Kidney epithelial cell (primary cell): ENCODE measurements at places on chromosomes 2 and 18. TPM values are rescaled to one million over a fixed set of nuclear protein-coding genes. Genes with fewer than 3 reads are reported as not detected.

GRCh38 chr2:216219861-216220260, 110.7 kb downstream of the XRCC5 start:
- DNase-seq, result no peak

DNA sequence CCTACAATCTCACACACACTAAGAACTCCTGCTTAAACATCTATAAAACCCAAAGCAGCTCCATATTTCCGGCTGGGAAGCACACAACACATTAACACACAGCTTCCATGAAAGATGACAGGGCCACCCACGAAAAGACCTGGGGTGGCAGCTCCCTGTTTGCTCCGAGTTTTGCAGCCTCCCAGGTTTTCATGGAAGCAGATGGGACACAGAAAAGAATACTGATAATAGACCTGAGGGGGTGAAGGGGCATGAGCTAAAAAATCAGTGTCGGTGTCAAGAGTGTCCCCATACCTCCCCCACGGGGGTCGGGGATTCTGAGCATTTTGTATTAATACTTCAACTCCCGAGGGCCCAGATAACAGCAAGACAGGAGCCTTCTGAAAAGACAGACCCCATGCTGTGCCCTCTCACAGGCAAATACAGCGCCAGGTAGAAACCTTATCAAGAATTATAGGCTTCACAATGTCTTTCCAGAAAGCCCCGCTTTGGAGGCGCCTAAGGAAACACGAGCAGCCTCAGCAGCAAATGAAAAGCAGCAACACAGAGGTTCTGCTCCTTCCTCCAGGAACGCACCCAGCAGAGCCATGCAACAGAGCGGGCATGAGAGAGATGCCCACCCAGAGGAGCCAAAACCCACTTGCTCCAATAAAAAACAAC, 50.5 kb downstream of the ZNF516 start:
- no peak for DNase-seq

- DNase-seq, result peak; percentile 12
These were observed 1167.5 kb downstream of the DPP10 start for GRCh38 chr2:115609978-115610377.

GRCh38 chr2:112021781-112022231, 33.3 kb upstream of the TMEM87B start:
- no peak for DNase-seq

DNA sequence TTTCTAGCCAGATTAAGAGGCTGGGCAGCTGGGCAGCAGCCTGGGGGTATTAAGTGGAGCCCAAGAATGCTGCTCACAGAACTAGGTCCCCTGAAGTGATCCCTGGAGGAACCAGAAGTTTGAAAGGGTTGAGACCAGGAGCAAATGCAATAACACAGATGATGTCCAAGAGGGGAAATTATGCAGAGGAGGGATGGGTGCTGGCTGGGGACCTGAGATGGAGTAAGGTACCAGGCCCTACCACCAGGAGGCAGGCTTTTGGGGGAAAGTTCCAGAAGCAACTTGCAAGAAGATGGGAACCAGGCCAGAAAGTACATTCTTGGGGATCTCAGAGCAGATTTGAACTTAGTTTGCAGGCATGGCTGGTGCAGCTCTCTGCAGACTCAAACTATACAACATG, 175.1 kb downstream of the NCK2 start:
- peak; percentile 1 for DNase-seq

DNA sequence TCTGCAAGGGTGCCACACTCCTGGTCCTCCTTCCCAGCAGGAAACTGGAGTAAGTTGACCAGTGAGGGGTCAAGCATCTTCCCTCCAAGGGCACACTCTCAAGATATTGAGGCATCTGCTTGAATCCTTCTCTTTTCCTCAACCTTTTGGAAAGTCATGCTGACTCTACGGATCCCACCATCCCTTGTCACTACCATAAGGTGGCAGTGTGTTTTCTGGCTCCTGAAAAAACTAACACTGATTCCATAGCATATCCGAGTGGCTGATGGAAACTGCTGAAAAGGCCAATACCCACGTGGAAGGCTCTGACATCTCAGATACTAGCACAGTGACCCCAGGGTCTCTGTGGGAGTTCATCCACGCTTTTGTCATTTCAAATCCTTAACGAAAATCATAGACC, 37.1 kb downstream of the GPR45 start:
- no peak for DNase-seq

- no peak for DNase-seq
These were observed 86.6 kb downstream of the DTNB start for GRCh38 chr2:25586726-25587144.

Gene RBM45
- 7.6 and 17.2 TPM in 2 replicates for total RNA-seq

- DNase-seq, result no peak
These were observed at the start of gene ZNF516 for GRCh38 chr18:76495006-76495370. Gene ZNF516 (minus strand): TSS chr18:76495242. CDS start chr18:76443054, 52,188 bp downstream.

Gene CDC42EP3
- 68.7 and 76.3 TPM in 2 replicates for total RNA-seq

DNA sequence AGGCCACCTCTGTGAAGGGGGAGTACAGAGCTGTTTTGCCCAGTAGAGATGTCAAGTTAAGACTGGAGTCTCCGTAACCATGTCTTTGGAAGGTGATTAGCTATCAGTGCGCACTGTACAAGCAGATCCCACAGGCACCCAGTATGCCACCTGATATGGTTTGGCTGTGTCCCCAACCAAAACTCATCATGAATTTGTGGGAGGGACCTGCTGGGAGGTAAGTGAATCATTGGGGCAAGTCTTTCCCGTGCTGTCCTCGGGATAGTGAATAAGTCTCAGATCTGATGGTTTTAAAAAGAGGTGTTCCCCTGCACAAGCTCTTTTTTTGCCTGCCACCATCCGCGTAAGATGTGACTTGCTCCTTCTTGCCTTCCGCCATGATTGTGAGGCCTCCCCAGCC, 90.2 kb downstream of the ACTR2 start:
- no peak for DNase-seq

- no peak for DNase-seq
These were observed 409.5 kb upstream of the CWC22 start for GRCh38 chr2:180416627-180417026.

GRCh38 chr2:232240906-232241305, 137.6 kb upstream of the ALPP start:
- DNase-seq, result no peak

GRCh38 chr18:34767601-34768027, 57.5 kb downstream of the DTNA start:
- DNase-seq, result peak; percentile 60
